Gastroesophageal sphincter (tissue), 4 donors: ENCODE measurements at places on chromosomes 7 and 10.

GRCh38 chr10:33805831-33806230, 471.4 kb upstream of the NRP1 start:
- ATAC-seq = no peak

DNA sequence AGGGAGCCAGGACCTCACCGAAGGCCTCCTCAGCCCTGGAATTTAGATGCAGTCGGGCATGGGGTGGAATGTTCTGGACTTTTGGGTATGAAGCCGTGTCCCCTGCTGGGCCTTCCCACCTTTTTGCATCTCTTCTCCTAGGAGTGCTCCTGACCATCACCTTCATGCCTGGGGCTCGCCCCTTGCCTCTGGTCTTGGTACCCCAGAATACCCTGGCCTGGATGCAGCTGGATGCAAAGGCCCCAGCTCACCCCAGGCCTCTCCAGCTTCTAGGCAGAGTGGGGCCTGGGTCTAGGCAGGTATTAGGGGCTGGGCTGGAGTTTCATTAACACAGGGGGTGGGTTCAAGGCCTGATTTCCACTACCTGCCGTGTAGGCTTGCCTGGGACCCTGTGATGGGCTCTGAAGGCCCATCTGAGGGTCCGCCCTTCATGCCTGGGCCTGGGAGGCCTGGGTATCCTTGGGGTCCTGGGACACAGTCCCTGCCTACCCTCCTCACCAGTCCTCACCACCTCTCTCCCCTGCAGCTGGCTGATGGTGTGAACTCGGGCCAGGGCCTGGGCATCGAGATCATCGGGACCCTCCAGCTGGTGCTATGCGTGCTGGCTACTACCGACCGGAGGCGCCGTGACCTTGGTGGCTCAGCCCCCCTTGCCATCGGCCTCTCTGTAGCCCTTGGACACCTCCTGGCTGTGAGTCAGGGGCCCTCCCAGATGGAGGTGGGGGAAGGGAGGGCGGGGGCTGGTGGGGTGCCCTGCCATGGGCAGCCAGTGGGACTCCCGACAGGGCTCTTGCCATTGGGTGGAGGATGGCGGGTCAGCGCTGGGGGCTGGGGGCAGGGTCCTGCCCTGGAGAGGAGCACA, 10.1 kb downstream of the AQP1 start:
- ATAC-seq = no peak

DNA sequence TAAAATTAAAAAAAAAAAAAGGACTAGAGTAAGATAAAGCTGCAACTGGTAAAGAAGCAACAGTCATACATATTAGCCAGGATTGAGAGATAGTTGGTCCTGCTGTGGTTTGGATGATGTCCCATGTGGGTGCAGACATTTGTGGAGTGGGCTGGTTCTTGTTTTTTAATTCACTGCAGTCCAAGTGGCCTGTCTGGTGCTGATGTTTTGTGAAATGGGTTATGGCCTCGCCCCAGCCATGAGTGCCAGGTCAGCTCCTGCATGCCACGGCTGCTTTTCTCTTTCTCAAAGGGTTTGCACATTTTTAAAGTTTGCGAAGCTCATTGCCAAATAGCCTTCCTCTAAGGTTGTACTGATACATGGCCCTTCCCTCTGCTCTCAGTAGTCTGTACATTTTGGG, 14.1 kb upstream of the BTBD16 start:
- ATAC-seq = no peak

GRCh38 chr7:139720186-139720585, 57.6 kb downstream of the HIPK2 start:
- no peak for ATAC-seq

GRCh38 chr7:150855476-150856302, 3.4 kb downstream of the AOC1 start:
- ATAC-seq = no peak
